IMR-90 (cell line): ENCODE measurements at places on chromosomes 16 and 17. TPM values are rescaled to one million over a fixed set of nuclear protein-coding genes. Genes with fewer than 3 reads are reported as not detected.

DNA sequence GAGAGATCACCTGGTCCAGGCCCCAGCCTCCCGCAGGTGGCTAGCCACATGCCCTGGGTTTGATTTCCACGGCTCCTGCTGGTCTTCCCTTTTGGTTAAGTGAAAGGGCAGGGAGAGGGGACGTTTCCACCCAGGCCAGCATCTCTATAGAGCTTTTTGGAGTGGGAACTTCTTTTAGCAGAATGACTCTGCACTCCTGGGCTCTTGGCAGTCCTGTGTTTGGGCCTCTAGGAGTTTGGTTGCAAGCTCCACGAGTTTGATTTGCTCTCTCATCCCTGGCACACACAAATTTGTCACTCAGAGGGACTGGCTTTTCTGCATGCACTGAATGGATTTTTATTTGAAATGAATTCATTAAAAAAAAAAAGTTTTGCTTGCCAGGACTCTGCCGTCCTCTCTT lies 32.8 kb downstream of the MSI2 start:
- DNase-seq, result no peak

Gene TAC4
- not detected in 2 replicates for total RNA-seq

- DNase-seq, result no peak
Measured at GRCh38 chr17:7647018-7647417, 3.7 kb upstream of the ATP1B2 start.

Gene NPIPB2
- total RNA-seq, result 1.4 and 2.2 TPM in 2 replicates

DNA sequence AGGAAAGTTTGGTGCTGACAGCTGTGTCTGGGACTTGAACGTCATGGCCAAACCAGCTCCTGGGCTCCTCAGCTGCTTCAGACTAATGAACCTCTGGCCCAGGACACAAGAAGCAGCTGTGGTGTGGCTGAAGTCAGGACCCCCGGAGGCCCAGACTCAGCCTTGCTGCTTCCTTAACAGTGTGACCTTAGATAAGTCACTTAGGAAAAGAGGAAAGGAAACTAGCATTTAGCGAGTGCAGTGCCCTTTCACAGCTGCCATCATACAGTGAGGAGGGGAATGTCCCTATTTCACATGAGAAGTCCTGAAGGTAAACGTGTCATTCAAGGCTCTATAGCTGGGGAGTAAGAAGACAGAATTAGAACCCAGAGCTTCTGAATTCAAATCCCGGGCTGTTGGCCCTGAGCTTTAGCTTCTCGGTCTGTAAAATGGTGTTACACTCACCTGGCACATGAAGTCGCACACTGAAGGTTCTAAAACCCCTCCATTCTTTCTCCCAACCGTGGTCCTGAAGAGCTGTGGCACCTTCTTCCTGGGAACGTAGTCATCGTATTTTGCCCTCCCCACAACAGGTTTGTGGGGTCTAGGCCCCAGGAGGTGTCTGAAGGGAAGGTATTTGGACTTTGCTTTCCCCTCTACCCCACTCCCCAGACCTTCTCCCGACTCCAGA lies 910 bp upstream of the RAMP2 start:
- no peak for DNase-seq

Gene RAPGEFL1
- total RNA-seq, result 0.28 and 0.54 TPM in 2 replicates

GRCh38 chr17:12043702-12044101 lies 23.0 kb downstream of the MAP2K4 start:
- no peak for DNase-seq

DNA sequence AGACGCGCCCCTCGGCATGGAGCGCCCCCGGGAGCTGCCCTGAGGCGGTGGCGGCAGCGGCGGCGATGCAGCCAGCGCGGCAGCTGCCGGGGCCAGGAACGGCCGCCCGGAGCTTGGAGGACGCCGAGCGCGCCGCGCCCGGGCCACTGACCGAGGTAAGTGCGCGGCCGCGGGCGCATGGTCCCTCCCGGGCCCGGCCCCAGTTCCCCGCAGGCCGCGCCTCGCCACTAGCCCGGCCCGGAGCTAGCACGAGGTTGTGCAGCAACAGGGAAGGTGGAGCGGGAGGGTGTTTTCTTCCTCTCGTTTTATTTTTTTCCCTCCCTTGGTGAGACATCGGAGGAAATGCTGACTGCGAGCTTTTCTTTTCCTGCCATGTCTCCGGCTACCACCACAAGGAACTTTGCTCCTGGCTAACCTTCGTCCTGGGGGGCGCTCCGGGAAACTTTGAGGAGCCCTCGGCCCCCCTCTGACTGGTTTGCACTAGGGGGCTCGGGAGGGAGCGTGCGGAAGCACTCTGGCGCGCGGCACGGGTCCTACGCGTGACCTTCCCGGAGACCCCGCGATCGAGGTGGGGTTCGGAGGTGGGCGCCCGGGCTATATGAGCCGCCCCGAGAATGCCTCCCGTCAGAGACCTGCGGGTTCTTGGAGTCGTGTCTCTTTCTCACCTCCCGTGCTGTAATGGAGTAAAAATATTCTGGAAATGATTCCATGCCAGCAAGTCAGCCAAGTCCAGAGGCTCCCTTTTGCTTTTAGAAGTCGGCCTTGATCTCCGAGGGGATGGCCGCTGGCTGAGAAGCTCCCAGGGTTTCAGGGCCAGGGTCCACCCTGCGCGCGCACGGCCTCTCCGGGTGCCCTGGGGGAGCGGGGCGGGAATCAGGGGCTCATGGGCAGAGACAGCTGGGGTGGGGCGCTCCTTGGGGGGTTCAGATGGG lies 868 bp downstream of the KCNJ12 start:
- DNase-seq, result peak; percentile 8

Gene KRTAP4-1
- not detected in 2 replicates for total RNA-seq

Gene PRSS33
- total RNA-seq, result not detected in 2 replicates

DNA sequence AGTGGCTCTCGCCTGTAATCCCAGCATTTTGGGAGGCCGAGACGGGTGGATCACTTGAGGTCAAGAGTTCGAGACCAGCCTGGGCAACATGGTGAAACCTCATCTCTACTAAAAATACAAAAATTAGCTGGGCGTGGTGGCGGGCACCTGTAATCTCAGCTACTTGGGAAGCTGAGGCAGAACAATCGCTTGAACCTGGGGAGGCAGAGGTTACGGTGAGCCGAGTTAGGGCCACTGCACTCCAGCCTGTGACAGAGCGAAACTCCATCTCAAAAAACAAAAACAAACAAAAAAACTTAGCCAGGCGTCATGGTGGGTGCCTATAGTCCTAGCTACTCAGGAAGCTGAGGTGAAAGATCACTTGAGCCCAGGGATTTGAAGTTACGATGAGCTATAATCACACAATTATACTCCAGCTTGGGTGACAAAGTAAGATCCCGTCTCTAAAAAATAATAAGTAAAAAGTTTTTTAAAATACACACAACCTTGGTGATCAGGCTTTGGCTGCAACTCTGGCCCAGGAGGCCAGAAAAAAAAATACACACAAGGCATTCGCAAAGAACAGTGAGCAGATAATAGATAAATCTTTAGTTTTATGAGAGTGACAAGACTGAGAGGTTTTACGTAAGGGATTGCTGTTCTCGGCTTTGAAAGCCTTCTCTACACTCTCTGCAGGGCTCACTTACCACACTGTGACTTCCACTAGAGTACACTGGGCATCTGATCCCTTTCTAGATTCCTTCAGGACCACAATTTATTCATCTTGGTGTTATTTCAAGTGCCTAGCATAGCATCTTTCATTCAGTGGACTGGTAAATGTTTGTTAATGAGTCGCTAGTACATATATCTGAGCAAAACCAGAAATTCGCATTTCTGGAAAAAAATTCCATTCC lies 5.9 kb downstream of the GSPT1 start:
- peak; percentile 73 for DNase-seq

Gene TBC1D3B
- not detected in 2 replicates for total RNA-seq

DNA sequence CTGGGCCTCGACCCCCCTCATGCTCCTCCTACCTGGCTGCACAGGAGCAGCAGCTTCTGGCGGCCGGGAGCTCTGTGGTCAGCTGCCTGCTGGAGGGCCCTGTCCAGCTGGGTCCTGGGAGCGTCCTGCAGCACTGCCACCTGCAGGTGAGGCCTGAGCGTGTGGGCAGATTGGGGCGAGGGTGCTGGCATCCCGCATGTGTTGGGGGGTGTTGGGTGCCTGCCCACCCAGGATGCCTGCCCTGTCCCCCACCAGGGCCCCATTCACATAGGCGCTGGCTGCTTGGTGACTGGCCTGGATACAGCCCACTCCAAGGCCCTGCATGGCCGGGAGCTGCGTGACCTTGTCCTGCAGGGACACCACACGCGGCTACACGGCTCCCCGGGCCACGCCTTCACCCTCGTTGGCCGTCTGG lies 16.5 kb downstream of the FCSK start:
- peak; percentile 10 for DNase-seq

DNA sequence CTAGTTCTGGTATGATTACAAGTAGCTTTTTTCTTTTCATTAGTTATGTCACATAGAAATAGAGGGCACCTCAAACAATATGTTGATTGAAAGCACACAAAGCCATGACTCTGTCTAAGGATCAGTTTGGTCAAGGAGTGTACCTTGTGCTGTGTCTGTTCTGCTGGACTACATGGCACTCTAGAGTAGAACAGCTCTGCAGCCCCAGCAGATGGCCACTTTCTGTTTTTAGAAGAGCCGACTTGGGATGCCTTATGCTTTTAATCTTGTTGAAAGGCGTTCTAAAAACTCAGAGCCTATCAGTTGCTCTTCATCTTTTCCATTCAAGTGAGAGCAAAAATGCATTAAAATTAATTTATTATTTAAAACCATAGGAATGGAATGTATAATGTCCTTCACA lies 49.3 kb upstream of the CA10 start:
- DNase-seq, result no peak

- no peak for DNase-seq
Measured at GRCh38 chr17:68461122-68461539, 3.8 kb upstream of the WIPI1 start.

Gene SRRM2
- total RNA-seq, result 20.3 and 21.1 TPM in 2 replicates

DNA sequence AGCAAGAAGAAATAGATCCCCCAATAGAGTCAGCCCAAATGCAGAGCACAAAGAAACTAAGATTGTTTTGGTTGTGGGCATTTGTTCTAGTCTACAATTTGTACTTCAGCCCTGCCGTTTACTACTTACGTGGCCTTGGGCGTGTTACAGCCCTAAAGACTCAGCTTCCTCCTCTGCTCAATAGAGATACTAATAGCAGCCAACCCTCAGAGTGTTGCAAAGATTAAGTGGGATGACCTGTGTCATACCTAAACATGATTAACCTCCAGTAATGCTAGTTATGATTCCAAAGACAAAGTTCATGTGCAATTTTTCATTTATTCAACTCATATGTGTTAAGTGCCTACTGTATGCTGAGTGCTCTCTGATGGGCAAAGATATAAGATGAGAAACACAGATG lies 43.1 kb downstream of the MAF start:
- DNase-seq, result no peak

Gene PIMREG
- total RNA-seq, result 19.4 and 21.5 TPM in 2 replicates

GRCh38 chr17:50562242-50563091 lies 2.0 kb downstream of the CACNA1G start:
- no peak for DNase-seq

DNA sequence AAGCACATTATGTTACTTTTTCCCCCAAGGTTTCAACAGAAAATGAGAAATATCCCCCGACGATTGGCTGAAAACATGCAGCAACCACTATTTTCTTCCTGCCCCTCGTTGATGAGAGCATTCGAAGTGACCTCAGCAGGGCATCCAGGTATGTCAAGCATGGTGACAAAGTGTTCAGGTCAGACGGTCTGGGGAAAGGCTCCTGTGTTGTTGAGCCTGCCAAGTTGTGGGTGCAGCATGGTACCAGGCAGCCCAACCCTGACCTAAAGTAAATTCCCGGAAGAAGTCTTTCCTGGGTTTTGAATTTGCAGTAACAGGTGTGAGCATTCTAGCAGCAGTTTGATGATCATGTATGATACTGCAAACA lies 51.7 kb upstream of the SEC14L1 start:
- DNase-seq, result no peak

Gene BORCS6
- 2.7 and 3.1 TPM in 2 replicates for total RNA-seq

GRCh38 chr16:30669026-30669902 lies 11.0 kb downstream of the FBRS start:
- no peak for DNase-seq

- DNase-seq, result no peak
Measured at GRCh38 chr17:66799849-66800537, 34.9 kb upstream of the CACNG5 start.

DNA sequence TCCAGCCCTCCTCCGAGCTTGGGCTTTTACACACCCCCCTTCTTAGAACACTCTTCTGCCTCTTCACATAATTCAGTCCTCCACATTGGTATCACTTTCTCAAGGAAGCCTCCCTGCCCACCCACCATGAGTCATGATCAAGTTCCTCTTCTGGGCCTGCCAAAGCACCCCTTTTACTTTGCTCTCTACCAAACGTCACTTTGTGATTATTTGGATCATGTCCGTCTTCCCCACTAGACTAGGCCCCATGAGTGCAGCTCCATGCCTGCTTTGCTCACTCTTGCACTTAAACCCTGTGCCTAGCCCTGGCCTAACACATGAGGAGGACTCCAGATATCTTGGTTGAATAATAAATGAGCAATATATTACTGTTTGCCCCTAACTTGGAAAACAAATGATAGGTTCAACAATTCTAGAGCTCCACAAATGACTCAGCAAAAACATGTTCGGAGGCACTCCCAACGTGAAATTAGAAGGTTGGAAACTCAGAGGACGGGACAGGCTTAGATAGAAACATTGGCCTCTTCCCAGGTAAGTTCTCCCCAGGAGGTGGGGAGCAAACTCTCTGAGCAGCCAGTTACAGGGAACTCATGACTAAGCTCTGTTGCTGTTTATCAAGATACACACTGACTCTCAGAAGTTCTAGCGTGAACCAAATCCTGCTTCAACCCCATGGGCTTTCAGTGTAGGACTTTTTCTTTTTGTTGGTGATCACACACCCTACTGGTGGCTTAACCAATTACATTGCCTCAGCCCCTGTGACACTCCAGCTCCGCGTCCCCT lies 28.3 kb downstream of the G6PC1 start:
- peak; percentile 85 for DNase-seq

DNA sequence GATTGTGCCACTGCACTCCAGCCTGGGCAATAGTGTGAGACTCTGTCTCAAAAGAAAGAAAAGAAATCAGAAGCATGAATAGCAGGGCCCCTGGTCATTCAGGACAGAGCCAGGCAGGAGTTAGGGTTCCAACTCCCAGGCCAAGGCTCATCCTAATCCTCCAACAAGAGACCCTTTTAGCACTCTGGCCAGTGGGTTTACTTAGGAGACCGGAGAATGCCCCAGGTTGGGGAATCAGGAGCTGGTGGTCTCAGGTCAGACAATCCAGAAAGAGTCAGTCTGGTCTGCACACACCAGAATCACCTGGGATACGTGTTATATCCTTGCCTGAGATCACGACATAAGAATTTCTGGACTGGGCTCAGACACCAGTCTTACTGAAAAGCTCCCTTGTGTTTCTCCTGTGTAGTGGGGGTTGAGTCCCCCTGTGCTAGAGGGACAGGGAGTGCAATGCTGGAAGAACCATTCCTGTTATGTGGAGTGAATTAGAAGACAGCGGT lies 48.7 kb downstream of the CCDC42 start:
- no peak for DNase-seq
